Central memory CD4-positive, alpha-beta T cell (primary cell): ENCODE measurements at places on chromosomes 4 and X.

- DNase-seq, result no peak
Observed at GRCh38 chr4:26229974-26230373, 90.8 kb upstream of the RBPJ start.

GRCh38 chr4:184765473-184766340 is 31.8 kb upstream of the CENPU start:
- no peak for DNase-seq

DNA sequence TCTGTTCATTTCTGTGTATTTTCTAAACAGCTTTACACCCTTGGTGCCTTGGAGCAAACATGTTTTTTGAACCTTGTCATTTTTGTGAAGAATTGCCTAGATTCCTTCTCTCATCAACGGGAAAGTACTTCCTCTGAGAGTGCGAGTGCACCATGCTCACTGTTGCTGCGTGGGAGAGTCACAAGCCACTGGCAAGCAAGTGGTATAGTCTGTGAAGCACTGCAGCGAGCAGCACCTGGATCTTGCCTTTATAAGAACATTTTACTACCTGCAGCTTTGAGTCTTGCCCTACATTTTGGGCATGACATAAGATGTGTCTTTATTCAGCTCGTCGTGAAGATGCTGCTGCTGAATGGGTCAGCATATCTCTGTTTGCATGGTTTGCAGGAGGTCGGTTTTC is 44.9 kb downstream of the HADH start:
- no peak for DNase-seq

DNA sequence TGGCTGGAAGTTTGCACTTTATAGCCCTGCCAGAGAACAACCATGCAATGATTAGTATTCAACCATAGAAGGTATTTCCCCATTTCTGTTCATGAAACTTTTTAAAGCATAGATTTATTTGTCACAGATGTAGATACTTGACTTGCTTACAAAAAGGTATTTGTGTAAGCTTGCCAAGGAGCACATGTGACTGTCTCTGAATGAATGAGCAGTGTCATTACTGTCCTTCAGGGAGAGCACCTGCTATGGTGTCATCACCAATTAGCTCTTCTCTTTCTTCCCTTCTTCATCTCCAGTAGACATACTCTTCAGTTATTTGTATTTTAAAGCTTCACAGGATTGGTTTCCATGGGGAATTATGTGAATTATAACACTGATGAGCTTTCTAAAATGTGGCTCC is 1064.7 kb upstream of the GRIA3 start:
- no peak for DNase-seq

GRCh38 chr4:113588895-113589668 is 172.5 kb downstream of the CAMK2D start:
- DNase-seq, result no peak

GRCh38 chr4:146032234-146032860 is 93.7 kb upstream of the ZNF827 start:
- no peak for DNase-seq

DNA sequence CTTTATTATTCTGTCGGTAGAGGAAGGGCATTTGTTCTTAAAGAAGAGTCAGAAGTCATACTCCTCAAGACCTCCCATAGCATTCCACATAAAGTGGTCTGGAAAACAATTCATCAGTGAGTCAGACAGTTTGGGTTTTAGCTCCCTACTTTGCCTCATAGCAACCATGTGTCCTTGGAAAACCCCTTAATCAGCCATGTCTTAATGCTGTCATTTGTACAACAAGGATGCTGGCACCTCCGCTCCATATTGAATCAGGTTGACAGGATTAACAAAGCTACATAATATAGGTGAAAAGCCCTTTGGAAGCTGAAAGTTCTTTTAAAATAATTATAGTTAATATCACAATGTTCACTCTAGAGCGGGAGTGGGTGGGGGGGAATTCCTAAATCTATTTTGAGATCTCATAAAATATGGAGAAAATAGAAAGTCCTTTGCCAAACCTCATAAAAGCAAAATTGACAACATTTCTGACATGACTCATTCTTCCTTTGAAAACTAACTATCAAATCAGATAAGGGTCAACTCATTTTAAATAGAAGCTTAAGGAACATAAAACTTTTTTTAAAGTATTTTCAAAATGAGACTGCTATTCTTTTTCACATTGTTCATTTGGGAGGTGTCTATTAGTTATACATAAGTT is 37.3 kb upstream of the GUCY1A1 start:
- DNase-seq, result no peak

DNA sequence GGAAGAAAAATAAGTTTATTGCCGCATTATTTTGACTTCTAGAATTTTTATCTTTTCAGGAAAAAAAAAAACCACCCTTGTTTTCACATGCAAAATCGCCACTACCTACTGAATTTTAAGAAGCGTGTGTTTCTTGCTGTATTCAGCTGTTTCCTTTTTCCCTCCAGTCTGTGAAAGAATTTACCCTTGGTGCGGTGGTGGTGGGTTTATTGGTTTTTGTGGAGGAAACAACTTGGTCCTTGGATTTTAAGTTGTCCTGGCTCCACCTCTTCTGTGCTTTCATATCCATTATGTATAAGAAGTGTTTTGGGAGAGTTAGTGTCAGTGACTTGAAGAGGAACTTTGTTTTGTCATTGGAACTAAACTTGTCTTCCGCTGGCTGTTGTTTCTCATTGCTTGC is 8.1 kb downstream of the RAPGEF2 start:
- no peak for DNase-seq

DNA sequence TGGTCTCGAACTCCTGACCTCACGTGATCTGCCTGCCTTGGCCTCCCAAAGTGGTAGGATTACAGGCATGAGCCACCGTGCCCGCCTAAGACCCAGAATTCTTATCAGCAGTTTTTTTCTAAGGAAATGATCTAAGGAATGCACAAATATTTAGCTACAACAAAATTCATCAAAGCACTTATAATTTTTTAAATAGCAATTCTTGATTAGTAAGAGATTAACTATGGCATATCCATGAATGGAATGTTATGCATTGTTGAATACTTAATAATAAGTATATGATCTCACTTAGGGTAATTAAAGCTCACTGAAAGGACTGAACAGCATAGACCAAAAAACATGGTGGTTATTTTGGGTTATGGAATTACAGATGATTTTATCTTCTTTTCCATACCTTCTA is 18.4 kb downstream of the CENPU start:
- DNase-seq, result no peak

- DNase-seq, result no peak
Observed at GRCh38 chrX:117707948-117708743, 408.5 kb downstream of the KLHL13 start.

DNA sequence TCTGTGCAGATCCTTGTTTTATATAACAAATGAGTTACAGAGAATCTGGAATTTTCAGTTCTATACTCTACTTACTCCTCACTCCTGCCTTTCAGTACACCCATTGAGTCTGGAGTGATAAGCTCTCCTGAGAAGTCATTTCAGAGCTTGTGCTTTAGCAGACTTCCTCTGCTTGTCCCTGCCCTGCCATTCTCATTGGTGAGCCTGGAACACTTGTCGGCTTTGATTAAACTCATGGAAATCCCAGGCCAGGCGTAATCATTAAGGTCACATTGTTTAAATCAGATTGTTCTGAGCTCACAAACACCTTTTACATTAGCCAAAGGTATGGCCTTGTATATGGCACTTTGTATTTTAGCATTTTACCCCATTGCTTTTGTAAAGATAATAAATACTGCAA is 102.7 kb downstream of the CNKSR2 start:
- no peak for DNase-seq

DNA sequence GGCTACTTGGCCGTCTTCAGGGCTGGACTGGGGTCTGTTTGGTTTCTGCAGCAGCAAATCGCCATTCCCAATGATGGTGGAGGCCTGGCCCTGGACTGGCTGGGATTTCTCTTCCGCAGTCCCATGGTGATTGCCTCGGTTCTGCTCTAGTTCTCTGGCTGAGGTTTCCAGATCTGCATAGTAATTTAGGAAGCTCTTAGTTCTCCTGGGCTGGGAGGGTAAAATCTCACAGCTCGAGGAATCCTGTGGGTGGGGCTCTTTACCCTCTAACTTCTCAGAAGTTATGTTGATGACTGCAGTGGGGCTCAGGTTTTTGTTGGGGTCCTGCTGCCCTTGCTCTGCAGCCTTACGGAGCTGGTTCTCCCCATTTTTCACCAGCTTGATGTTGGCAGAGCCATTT is 200.6 kb downstream of the APBB2 start:
- DNase-seq, result no peak

DNA sequence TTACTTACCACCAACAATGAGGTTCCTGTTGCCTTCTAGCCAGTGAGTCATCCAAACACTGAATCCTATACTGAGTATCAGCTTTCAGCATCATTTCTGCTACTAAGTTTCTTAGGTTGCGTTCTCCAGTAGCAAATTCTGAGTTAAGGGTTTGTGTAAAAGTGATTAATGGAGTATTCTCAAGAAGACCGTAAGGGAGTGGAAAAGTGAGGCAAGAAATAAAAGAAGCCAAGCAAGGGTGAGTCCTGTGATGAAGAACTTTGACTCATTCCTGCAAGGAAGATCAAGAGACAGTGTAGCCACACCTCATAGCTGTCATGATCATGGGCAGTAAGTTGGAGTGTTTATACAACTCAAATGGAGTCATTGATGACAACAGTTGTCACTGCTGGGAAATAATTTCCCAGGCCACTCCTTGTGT is 446.2 kb downstream of the RAPGEF2 start:
- no peak for DNase-seq

GRCh38 chr4:136516371-136516770 is 1015.9 kb downstream of the PCDH18 start:
- DNase-seq, result no peak
